ENCODE measurements at places on chromosomes 11 and 22. TPM values are rescaled to one million over a fixed set of nuclear protein-coding genes. Genes with fewer than 3 reads are reported as not detected.

The AIFM3 gene
- total RNA-seq: 0.78 TPM

The POU2AF2 gene
- not detected for total RNA-seq

The OR2AG2 gene
- total RNA-seq: 0.26 TPM

The OTOG gene
- total RNA-seq: not detected

The NCF4 gene
- total RNA-seq: 6.0 TPM

The KCNJ5 gene
- total RNA-seq: 13.7 TPM

The OR2AG1 gene
- not detected for total RNA-seq

The ANGPTL5 gene
- total RNA-seq: not detected

The LAYN gene
- 8.3 TPM for total RNA-seq

The KCNE3 gene
- total RNA-seq: 7.6 TPM

The SMIM38 gene
- total RNA-seq: 15.6 TPM

The MRPL11 gene
- total RNA-seq: 22.1 TPM

The VPREB3 gene
- total RNA-seq: not detected

The LGALS12 gene
- total RNA-seq: 11.2 TPM

GRCh38 chr11:62777389-62777788 lies 6.2 kb downstream of the TAF6L start:
- H3K36me3 ChIP-seq: peaks cover 4% of the 10 kb centered on the region
- no peaks in the 10 kb centered on the region for H3K27me3 ChIP-seq
- H3K4me1 ChIP-seq: peaks cover 13% of the 10 kb centered on the region
- DNase-seq: no peak

GRCh38 chr22:50733521-50734342 lies 4.3 kb upstream of the ACR start:
- DNase-seq: no peak
- H3K4me1 ChIP-seq: peaks cover 10% of the 10 kb centered on the region
- peaks cover 5% of the 10 kb centered on the region for H3K27me3 ChIP-seq
- H3K4me3 ChIP-seq: no peak overlapping the region
- H3K27ac ChIP-seq: no peak overlapping the region

GRCh38 chr11:71339396-71339881 lies 87.1 kb upstream of the SHANK2 start:
- no peaks in the 10 kb centered on the region for H3K36me3 ChIP-seq
- no peak overlapping the region for H3K27ac ChIP-seq
- H3K27me3 ChIP-seq: no peaks in the 10 kb centered on the region
- DNase-seq: no peak
- H3K4me3 ChIP-seq: no peak overlapping the region
- peaks cover 6% of the 10 kb centered on the region for H3K4me1 ChIP-seq

DNA sequence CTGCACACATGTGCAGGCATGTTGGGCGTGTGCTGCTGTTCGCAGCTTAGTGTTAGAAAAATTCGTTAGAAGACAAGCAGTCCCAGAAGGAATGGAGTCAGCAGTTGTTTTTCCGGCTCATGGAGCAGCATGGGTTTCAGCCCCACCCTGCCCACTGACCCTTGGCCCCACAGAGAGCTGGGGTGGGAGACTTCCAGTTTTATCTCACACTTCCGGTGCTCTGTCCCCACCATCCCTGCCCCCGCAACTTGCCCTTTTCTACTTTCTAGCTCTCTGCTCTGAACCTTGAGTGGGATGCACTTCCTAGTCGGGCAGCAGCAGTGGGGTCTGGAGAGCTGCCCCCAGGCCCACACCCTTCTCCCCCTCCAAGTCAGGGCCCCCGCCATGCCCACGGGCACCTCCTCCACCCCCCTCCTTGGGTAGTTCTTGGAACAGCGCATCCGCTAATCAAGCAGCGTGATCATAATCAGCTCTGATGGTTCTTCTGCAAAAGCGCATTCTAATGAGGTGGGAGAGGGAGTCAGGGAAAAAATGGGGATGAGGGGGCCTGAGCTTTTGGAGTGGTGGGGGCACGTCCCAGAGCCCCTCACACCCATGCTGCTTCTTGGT lies 184.4 kb downstream of the CEP164 start:
- no peak overlapping the region for H3K27ac ChIP-seq
- no peaks in the 10 kb centered on the region for H3K27me3 ChIP-seq
- no peaks in the 10 kb centered on the region for H3K4me1 ChIP-seq
- DNase-seq: no peak
- H3K4me3 ChIP-seq: no peak overlapping the region

- H3K27ac ChIP-seq: no peak overlapping the region
- no peak overlapping the region for H3K4me3 ChIP-seq
- no peaks in the 10 kb centered on the region for H3K36me3 ChIP-seq
- peaks cover 50% of the 10 kb centered on the region for H3K4me1 ChIP-seq
Measured at GRCh38 chr11:8812438-8812837, 98.6 kb upstream of the AKIP1 start.

GRCh38 chr11:8777907-8778767 lies 95.5 kb downstream of the RPL27A start:
- no peaks in the 10 kb centered on the region for H3K27me3 ChIP-seq
- DNase-seq: peak; percentile 50
- H3K4me3 ChIP-seq: no peak overlapping the region
- H3K4me1 ChIP-seq: peaks cover 55% of the 10 kb centered on the region
- peak overlapping the region; percentile 58 for H3K27ac ChIP-seq

- peak; percentile 97 for DNase-seq
- H3K36me3 ChIP-seq: no peaks in the 10 kb centered on the region
- H3K27me3 ChIP-seq: no peaks in the 10 kb centered on the region
- peak overlapping the region; percentile 77 for H3K27ac ChIP-seq
- no peak overlapping the region for H3K4me3 ChIP-seq
Measured at GRCh38 chr11:118194835-118195627, 18.6 kb upstream of the SCN2B start.

DNA sequence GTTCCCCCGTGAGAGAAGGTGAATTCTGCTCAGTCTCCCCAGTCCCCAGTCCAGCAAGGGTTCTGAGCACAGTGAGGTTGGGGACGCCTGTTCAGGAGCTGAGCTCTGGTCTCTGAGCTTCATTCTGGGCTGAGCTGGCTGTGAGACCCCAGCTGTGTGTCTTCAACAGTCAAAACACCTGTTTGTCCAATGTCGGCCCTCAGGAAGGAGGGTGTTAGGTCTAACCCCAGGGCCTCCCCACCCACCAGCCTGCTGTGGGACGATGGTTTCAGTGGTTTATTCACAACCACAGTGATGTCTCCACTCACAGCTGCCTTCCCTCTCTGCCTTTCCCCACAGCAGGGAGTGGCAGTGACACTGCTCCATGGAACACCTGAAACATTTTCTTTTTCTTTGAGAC lies 1282.9 kb downstream of the TBC1D22A start:
- H3K27ac ChIP-seq: no peak overlapping the region
- no peaks in the 10 kb centered on the region for H3K36me3 ChIP-seq
- no peaks in the 10 kb centered on the region for H3K27me3 ChIP-seq
- H3K4me1 ChIP-seq: no peaks in the 10 kb centered on the region
- DNase-seq: no peak

- H3K4me1 ChIP-seq: peaks cover 16% of the 10 kb centered on the region
- no peaks in the 10 kb centered on the region for H3K36me3 ChIP-seq
- no peak overlapping the region for H3K4me3 ChIP-seq
- H3K27ac ChIP-seq: no peak overlapping the region
- H3K27me3 ChIP-seq: no peaks in the 10 kb centered on the region
Measured at GRCh38 chr11:78954261-78954660, 379.6 kb upstream of the NARS2 start.

- no peaks in the 10 kb centered on the region for H3K36me3 ChIP-seq
- DNase-seq: no peak
- H3K27me3 ChIP-seq: no peaks in the 10 kb centered on the region
- no peak overlapping the region for H3K27ac ChIP-seq
- no peaks in the 10 kb centered on the region for H3K4me1 ChIP-seq
- H3K4me3 ChIP-seq: no peak overlapping the region
Measured at GRCh38 chr11:47331454-47332302, 20.8 kb downstream of the MYBPC3 start.

DNA sequence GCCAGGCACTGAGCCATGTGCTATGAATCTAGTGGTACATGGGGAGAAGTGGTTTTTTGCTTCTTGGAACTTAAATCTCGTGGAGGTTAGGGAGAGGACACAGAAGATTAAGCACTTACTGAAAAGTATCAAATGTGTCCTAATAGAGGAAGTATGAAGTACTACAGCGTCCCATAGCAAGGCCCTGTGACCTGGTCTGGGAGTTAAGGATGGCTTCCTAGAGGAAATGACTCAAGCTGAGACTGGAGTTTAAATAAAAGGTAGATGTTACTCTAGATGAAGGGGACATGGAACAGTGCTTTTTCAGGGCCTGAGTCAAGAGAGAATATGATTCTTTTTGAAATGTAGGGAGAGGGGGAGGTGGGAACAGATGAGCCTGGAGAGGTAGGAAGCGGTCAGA lies 202.9 kb downstream of the GRIK4 start:
- no peak overlapping the region for H3K27ac ChIP-seq
- no peaks in the 10 kb centered on the region for H3K27me3 ChIP-seq
- H3K36me3 ChIP-seq: no peaks in the 10 kb centered on the region
- no peak overlapping the region for H3K4me3 ChIP-seq
- no peaks in the 10 kb centered on the region for H3K4me1 ChIP-seq

DNA sequence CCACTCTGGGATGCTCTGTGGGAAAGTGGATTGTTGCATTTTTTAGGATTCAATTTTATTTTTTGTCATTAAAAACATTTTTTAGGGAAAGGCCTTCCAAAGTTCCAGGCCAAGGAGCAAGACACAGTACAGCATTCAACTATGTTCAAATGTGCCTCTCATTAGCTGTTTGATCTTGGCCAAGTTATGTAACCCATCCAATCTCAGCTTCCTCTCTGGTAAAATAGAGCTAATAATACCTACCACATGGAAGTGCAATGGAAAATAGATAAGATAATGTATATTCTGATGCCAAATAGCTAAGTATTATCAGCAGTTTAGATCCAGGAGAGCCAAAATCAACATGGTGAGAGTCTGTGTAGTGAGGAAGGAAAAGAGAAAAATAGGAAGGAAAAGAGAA lies 220.3 kb upstream of the SESN3 start:
- H3K4me3 ChIP-seq: no peak overlapping the region
- peaks cover 6% of the 10 kb centered on the region for H3K4me1 ChIP-seq
- DNase-seq: no peak
- H3K36me3 ChIP-seq: no peaks in the 10 kb centered on the region
- no peaks in the 10 kb centered on the region for H3K27me3 ChIP-seq
- no peak overlapping the region for H3K27ac ChIP-seq

- no peaks in the 10 kb centered on the region for H3K27me3 ChIP-seq
- peaks cover 61% of the 10 kb centered on the region for H3K4me1 ChIP-seq
- peak; percentile 83 for DNase-seq
Measured at GRCh38 chr22:24588381-24588756, 4.5 kb downstream of the LRRC75B start.

DNA sequence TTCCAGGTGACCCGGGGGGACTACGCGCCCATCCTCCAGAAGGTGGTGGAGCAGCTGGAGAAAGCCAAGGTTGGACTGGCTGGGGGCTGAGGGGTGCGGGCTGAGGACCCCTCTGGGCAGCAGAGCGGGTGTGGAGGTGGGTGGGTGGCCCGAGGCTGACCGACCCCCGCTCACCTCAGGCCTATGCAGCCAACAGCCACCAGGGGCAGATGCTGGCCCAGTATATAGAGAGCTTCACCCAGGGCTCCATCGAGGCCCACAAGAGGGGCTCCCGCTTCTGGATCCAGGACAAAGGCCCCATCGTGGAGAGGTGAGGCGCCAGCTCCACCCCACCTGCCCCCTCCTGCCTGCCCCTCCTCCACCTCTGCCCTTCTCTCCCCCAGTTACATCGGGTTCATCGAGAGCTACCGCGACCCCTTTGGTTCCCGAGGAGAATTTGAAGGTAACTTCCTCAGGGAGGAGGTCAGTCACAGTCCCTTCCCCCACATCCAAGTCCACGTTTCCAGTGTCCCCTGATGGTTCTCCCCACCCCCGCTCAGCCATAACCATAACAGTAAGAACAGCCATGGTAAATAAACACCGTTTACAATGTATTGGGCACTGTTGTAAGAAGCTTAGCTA lies 11.2 kb downstream of the DPP3 start:
- H3K36me3 ChIP-seq: peaks cover 20% of the 10 kb centered on the region
- no peaks in the 10 kb centered on the region for H3K4me1 ChIP-seq

GRCh38 chr11:90250970-90251369 lies 28.1 kb upstream of the CHORDC1 start:
- no peaks in the 10 kb centered on the region for H3K27me3 ChIP-seq
- DNase-seq: no peak
- H3K27ac ChIP-seq: no peak overlapping the region
- H3K4me1 ChIP-seq: no peaks in the 10 kb centered on the region
- no peak overlapping the region for H3K4me3 ChIP-seq

DNA sequence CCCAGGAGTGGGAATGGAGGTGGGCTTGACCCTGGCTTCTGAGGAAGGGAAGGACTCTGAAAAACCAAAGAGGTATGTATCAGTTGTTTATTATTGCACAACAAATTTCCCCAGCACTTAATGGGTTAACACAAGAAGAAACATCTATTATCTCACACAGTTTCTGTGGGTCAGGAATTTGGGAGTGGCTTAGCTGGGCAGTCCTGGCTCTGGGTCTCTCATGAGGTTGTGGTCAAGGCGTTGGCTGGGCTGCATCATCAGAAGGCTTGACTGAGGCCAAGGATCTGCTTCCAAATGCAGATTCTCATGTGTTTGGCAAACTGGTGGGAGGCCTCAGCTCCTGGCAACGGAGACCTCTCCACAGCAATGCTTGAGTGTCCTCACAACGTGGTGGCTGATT lies 17.5 kb upstream of the SMIM38 start:
- peaks cover 6% of the 10 kb centered on the region for H3K4me1 ChIP-seq
- no peak for DNase-seq
- no peak overlapping the region for H3K4me3 ChIP-seq
- no peaks in the 10 kb centered on the region for H3K36me3 ChIP-seq
- H3K27me3 ChIP-seq: no peaks in the 10 kb centered on the region

- peak; percentile 89 for DNase-seq
- no peaks in the 10 kb centered on the region for H3K27me3 ChIP-seq
- no peak within 1 kb of the TSS for H3K27ac ChIP-seq
- H3K4me1 ChIP-seq: peaks cover 10% of the 10 kb centered on the region
- H3K36me3 ChIP-seq: no peaks in the 10 kb centered on the region
Measured at GRCh38 chr11:26331911-26332571, at the start of gene ANO3. Gene ANO3, plus strand, starts transcription at chr11:26332130. Its CDS starts 146 bp downstream, at chr11:26332276.

- no peaks in the 10 kb centered on the region for H3K27me3 ChIP-seq
- no peak for DNase-seq
- no peak overlapping the region for H3K27ac ChIP-seq
- no peaks in the 10 kb centered on the region for H3K4me1 ChIP-seq
- no peaks in the 10 kb centered on the region for H3K36me3 ChIP-seq
Measured at GRCh38 chr11:113644605-113645004, 61.5 kb downstream of the TMPRSS5 start.

DNA sequence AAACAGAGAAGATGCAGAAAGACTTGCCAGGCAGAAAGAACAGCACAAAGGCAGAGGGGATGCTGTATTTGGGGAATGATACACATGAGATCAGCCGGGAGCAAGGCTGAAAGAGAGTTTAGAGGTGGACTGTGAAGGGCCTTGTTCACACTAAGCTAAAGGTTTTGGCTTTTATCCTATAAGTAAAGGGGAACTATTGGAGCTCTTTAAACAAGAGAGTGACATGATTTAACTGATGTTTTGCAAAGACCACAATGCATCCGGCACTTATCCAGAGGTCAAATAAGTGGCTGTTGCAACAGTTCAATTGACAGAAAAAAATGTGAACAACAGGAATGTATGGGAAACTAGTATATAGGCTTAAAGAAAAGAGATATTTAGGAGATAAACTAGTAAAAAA lies 64.7 kb upstream of the RRAS2 start:
- peaks cover 8% of the 10 kb centered on the region for H3K4me1 ChIP-seq
- DNase-seq: no peak
- no peak overlapping the region for H3K4me3 ChIP-seq

GRCh38 chr11:88480223-88480622 lies 142.7 kb upstream of the CTSC start:
- no peaks in the 10 kb centered on the region for H3K27me3 ChIP-seq
- no peak overlapping the region for H3K4me3 ChIP-seq
- no peaks in the 10 kb centered on the region for H3K4me1 ChIP-seq
- H3K36me3 ChIP-seq: no peaks in the 10 kb centered on the region
- H3K27ac ChIP-seq: no peak overlapping the region
- no peak for DNase-seq

GRCh38 chr11:123427405-123427804 lies 2.7 kb upstream of the GRAMD1B start:
- H3K27ac ChIP-seq: no peak overlapping the region
- no peaks in the 10 kb centered on the region for H3K36me3 ChIP-seq
- no peak for DNase-seq
- H3K4me3 ChIP-seq: no peak overlapping the region
- H3K27me3 ChIP-seq: peaks cover 12% of the 10 kb centered on the region

Measured in body of pancreas (tissue), 4 donors.